ENCODE measurements at places on chromosomes 1 and 21.
A peak's percentile ranks its signal among the peaks of the same experiment; 100 is the strongest.

- no peak for DNase-seq
Observed at GRCh38 chr1:171345536-171345935, 31.6 kb downstream of the FMO4 start.

DNA sequence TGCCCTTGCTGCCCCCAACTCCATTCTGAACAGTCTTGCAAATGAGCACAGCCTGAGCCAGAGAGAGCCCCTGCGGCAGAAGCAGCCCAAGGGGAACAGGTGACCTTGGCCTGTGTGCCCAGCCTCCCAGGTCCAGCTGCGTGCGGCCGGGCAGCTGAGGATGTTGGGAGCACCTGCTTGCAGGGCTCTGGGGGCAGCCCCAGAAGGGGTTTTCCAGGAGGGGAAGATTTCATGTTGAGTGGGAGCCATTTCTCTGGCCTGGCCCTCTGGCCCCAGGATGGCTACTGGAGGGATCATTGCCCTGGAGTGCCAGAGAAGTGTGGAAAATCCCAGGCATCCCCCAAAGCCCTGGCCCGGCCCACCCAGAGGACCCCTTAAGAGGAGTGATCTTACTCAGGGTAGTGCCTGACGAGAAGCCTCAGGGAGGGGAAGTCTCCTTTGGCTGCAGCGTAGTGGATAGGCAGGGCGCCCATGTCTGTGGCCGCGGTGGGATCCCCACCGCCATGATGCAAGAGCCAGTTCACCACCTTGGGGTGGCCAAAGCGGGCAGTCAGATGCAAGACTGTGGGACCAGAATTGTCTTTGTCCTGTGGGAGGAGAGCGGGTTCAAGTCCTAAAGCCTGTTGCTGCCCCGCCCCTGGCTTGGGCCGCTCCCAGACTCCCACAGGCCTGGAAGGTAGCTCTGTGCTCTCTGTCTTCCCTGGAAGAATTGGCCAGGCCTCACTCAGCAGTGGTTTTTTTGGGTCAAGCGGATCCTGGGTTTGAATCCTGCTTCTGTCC is 20.6 kb upstream of the RNU1-4 start:
- DNase-seq = no peak

DNA sequence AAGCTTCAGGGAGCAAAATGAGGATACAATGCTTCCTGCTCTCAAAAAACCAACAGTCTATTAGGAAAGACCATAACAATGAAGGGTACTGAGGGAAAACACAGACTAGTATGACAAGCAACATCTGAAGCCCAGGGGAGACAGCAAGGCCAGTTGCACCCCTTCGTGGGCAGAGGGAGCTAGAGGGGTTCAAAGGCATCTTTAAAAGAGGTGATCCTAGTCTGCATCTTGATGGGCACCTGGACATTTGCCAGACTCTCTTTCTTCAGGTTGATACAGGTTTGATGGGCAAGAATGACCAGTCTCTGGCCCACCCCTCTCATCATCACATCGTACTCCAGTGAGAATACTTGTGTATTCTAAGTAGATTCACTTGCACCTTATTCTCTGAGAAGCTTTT is 177.7 kb downstream of the VAV3 start:
- DNase-seq = peak; percentile 55

GRCh38 chr1:17984583-17984982 is 123.0 kb upstream of the IGSF21 start:
- peak; percentile 61 for DNase-seq

DNA sequence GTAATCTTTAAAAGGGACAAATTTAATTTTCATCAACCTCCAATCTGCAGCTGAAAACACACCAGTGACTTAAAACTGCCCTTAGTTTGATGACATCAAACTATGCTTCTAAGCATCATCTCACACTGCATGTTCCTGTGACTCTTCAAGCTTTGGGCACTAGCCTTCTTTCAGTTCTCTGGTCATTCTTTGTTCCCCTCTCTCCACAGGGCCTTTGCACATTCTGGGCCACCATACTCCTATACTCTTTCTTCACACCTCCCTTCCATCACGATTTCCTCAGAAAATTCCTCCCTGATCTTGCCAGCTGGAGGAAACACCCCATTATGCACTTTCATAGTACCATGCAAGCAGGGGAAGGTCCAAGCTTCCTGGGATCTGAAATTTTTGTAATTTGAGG is 77.6 kb upstream of the ZNF326 start:
- no peak for DNase-seq

GRCh38 chr1:244857761-244858160 is 6.6 kb downstream of the HNRNPU start:
- no peak for DNase-seq

Data from mesendoderm (in vitro differentiated cells).